ENCODE measurements at places on chromosomes 7 and 10.

DNA sequence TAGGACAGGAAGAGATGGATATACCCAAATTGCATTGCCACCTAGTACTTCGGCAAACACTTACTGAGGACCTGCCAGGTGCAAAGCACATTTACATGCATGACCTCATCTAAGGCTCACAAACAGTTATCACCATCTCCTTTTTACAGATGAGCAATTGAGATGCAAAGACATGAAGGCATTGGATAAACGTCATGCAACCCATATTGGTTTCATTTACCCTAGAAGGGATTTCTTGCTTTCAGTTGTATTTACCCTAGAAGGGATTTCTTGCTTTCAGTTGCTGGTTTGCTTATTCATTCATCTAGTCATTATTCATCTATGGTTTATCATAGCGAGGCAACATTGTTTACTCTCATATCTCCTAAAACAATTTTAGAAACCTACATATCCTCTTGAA is 52.2 kb downstream of the STEAP1B start:
- DNase-seq, result no peak

GRCh38 chr10:6204341-6205191 is 1.8 kb downstream of the PFKFB3 start:
- peak; percentile 88 for DNase-seq

DNA sequence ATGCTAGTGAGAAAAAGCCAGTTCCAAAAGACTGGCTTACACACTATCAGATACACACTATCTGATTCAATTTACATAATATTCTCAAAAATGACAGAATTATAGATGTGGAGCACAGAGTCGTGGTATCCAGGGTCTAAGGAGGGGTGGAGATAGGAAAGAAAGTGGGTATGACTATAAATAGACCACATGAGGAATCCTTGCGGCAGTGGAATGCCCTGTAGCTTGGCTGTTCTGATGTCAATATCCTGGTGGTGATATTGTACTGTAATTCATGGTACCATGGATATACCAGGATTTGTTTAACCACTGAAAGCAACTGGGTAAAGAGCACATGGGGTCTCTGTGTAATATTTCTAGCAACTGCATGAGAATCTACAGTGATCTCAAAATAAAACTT is 67.7 kb upstream of the TMEM72 start:
- no peak for DNase-seq

GRCh38 chr7:89927762-89928161 is 226.5 kb upstream of the STEAP1 start:
- no peak for DNase-seq

GRCh38 chr10:78437407-78437768 is 403.7 kb downstream of the RPS24 start:
- no peak for DNase-seq

All from AG20443 (cell line).